OCI-LY7 (cell line): ENCODE measurements at places on chromosomes 7 and 10. TPM values are rescaled to one million over a fixed set of nuclear protein-coding genes. Genes with fewer than 3 reads are reported as not detected.

- peak; percentile 21 for DNase-seq
These were observed 365.6 kb downstream of the ANKRD7 start for GRCh38 chr7:118590107-118590506.

GRCh38 chr10:119408072-119408471 is 134.4 kb downstream of the RGS10 start:
- DNase-seq: no peak

Gene FAM204A
- total RNA-seq: 44.7 and 44.9 TPM in 2 replicates

Gene KCNIP2
- total RNA-seq: 2.8 and 4.3 TPM in 2 replicates
